ENCODE measurements at places on chromosomes 5 and 9. TPM values are rescaled to one million over a fixed set of nuclear protein-coding genes. Genes with fewer than 3 reads are reported as not detected.
A peak's percentile ranks its signal among the peaks of the same experiment; 100 is the strongest.

DNA sequence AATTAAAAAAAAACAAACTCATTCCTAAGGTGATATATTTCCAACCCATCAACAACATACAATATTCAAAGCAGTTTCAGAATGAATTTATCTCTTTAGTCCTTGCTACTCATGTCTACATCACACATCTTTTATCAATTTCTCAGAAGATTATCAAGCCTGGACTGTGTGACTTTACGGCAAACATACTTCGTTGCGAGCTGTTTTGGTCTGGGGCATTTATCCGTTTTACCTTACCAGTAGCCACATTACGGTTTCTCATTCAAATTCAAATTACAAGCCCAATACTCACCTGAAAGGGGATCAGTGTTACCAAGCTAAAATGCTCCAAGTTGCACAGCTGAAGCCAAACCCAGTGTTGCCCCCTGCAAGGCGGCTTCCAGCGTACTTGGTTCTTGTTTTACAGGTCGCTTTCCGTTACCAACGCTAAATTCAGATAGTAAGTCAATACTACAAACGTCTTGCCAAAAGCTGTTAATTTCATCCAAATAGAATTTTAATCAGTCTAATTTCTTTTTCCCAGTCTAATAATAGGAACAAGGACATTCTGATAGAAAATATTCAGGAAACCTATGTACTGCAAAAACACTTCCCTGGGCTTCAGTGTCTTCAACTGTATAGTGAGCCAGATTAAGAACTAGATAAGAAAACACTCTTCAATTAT, 1.8 kb downstream of the HNRNPH1 start:
- DNase-seq: no peak

DNA sequence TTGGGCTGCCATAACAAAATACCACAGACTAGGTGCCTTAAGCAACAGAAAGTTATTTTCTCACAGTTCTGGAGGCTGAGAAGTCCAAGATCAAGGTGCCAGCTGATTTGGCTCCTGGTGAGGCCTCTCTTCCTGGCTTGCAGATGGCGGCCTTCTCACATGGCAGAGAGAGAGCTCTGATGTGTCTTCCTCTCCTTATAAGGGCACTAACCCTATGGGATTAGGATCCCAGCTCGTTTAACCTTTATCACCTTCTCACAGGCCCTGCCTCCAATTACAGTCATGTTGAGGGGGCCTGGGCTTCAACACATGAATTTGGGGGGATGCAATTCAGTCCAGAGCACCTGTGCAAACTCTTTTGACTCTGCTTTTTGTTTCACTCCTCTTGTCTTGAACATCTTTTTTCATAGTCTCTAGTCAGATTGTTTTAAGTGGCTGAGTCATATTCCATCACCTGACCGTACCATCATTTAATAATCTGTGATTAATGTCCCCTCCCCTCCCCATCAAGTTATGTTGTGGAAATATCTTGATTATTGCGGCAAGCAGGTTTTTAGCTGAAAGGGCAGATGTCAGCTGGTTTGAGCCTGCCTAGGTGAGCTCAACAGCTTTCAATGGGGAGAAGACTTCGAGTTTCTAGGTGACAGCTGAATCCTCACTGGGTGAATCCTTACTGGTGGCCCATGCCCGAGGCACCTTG, 61.8 kb downstream of the NDFIP1 start:
- no peak for DNase-seq

- no peak for DNase-seq
Measured at GRCh38 chr9:117305454-117305853, 109.4 kb downstream of the ASTN2 start.

- peak; percentile 66 for DNase-seq
Measured at GRCh38 chr5:90201923-90202322, 207.6 kb downstream of the CETN3 start.

ANXA2R gene
- 2.9 TPM for total RNA-seq

DNA sequence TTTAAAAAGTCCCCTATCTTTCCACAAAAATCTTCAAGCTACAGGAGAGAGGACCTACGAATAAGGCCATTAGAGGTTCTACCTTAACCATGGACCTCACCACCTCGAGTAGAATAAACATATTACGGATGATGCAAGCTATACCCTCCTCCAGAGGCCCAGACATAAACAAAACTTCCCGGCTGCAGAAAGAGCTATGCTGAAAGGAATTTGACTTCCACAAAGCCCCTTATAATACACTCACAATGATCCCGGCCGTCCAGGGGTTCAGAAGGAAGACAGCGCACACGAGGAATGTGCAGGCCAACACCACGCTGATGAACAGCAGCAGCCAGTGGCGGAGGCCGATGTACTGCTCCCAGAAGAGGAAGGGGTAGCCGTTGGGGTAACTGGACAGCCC, 59.0 kb downstream of the PTCH1 start:
- DNase-seq: no peak

NR4A3 gene
- 0.17 TPM for total RNA-seq

ACOT12 gene
- total RNA-seq: not detected

GARIN3 gene
- total RNA-seq: not detected

Measured in Daoy (cell line).